ENCODE measurements at places on chromosomes 12 and 14.

GRCh38 chr12:3418609-3419390, 72.2 kb upstream of the PRMT8 start:
- DNase-seq, result peak; percentile 11

DNA sequence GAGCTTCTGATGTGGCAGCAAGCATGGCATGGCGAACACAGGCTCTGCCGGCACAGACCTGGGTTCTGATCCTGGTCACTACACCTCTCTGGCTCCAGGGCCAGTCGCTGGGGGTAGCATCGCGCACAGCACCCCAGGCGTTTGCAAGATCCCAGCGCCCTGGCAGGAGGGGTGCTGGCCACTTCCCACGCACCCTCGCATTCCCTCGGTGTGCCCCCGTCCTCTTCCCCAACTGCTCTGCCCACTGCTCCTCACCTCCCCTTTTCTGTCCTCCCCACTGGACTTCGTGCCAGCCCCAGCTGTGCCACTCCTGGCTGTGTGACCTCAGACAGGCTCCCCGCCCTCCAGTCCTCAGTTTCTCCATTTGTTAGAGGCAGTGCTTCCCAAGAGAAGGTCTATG, 2.8 kb downstream of the CDK2AP1 start:
- DNase-seq, result no peak

DNA sequence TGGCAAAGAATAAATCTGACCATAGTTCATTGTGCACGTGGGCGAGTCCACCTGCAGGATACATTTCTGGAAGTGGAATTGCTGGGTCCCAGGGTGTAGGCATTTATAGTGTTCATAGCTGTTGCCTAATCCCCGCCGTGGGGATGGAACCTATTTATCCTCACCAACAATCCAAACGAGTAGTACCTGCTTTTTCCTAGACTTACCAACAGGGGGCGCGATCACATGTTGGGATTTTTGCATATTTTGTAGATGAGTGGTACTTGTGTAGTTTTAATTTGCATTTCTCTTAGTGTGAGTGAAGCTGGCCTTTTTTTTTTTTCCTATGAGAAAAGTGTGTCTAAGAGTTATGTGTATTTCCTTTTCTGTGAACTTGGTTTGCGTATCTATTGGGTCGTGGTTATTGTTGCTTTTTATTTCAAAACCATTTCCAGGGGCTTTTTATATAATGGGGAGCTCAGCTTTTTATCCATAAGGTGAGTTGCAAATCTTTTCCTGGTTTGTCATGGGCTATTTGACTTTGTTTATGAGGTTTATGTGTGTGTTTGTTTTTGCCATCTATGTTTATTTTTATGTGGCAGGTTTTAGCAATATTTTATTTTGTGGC, 67.2 kb downstream of the CCDC92 start:
- DNase-seq, result no peak

DNA sequence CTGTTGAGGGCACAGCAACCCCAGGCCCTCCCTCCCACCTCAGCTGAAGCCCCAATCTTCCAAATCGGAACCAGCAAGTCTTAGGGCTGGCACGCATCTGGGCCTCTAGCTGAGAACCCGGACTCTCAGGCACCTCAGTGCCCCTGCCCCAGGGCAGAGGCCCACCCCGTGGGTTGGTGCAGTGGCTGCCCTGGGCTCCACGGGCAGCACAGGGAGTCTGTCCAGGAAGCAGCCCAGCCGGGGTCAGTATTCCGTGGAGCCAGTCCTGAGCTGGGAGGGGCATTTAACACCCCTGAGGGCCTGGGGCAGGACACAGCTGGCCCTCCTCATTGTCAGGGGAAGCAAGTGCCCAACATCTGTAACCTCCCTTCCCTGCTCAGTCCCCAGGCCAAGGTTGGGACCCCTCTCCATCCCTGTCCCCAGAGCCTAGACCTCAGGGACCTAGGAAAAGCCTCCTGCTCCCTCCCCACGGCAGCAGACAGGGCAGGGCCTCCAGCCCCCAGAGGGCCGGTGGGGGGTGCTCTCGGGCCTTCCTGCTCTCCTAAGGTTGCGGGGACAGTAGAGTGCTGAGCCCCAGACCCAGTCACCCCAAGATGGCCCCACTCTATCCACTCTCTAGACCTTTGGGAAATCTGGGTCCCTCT, 36.5 kb downstream of the SLC6A12 start:
- DNase-seq, result no peak

GRCh38 chr12:109743076-109743910, 29.7 kb downstream of the FAM222A start:
- no peak for DNase-seq

DNA sequence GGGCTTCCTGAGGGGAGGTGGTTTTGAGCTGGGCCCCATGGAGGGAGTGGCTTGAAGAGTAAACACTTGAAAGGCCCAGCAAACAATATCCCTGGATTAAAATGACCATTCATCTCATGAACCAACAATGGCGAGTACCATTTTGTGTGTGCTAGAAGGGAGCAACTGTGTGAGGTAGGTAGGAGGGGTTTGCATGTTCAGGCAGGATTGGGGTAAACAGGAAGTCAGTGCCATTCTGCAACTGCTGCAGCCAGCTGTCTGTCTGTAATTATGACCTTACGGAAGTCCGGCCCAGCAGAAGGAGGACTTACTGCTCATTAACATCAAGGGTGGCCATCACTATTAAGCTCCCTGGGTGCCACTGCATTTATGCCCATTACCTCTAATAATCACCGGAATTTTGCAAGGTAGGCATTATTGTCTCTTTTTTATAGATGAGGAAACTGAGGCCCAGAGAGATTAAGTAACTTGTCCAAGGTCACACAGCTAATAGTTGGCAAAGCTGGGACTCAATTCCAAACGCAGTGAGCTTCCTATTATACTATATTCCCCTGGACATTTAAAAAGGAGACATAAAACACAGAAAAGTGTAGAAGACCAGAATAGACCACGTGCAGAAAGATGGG, 16.6 kb upstream of the IFI27L2 start:
- DNase-seq, result no peak

- no peak for DNase-seq
These were observed 171.6 kb downstream of the FBXL14 start for GRCh38 chr12:1422604-1423315.

GRCh38 chr14:42965512-42965911, 1358.8 kb downstream of the LRFN5 start:
- DNase-seq, result no peak

GRCh38 chr12:122839907-122840554, 4.8 kb downstream of the HIP1R start:
- DNase-seq, result no peak

DNA sequence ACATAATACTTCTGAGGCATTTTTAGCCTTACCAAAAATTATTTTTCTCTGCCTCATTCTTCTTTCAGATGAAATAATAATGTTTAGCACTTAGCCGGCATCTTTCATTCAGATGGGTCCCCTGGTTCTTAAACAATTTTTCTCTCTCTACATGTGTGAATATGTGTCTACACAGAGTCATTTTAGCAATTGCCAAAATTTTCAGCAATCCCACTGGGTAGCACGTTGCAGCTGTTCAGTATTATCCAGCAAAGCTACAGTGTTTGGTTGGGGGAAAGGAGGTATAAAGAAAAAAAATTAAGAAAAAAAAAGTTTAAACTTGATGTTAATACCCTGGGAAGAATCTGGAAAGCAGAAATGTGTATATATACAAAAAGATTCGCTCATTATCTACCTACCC, 160.5 kb upstream of the TRHDE start:
- no peak for DNase-seq

DNA sequence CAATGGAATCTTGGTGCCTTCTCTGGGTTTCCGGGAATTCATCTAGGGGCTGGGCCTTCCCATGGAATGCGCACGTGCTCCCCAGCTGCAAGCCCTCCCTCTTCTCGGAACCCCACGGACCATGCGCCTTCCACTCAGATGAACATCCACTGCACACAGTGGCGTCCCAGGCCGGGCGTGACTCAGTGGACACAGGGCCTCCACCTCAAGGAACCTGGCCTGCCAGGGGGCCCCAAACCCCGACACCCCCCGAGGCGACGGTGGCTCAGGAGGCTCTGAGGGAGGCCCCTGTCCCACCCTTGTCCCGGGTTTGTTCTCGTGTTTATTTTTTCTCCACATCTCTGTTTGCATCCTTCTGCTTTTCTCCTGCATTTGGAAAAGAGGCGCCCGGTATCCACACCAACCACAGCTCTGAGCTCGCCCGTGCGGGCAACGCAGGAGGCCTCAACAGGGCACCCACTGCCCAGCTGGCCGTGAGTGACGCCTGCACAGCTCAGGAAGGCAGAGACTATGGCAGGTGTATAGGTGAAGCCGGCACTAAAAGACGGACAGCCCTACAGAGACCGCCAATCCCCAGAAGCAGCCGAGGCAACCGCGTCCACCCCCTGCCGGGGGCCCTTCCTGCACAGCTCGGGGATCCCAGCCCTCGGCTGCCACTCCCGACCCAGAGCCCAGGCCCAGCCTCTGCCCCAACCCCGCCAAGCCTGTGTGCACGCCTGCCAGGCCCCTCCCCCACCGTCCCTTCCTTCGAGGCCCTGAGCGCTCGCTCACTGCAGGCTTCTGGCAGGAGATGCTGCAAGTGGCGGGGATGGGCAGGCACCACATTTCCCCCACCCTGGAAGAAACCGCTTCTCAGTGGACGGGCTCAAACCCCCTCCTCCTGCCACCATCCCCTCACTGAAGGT, 23.8 kb upstream of the GALNT9 start:
- no peak for DNase-seq

- no peak for DNase-seq
These were observed 302.8 kb downstream of the FSCB start for GRCh38 chr14:44204061-44204835.

DNA sequence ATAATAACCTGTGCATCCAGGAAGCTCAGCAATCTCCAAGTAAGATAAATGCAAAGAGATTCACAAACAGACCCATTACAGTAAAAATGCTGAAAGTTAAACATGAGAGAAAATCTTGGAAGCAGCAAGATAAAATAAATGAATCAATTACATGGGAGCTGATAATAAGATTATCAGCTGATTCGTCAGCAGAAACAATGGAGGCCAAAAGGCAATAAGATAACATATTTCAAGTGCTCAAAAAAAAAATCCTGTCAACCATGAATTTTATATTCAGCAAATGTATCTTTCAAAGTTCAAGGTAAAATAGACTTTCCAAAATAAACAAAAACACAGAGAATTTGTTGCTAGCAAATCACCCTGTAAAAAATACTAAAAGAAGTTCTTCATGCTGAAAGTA, 36.4 kb upstream of the MBIP start:
- DNase-seq, result no peak

GRCh38 chr12:106493531-106493930, 89.3 kb upstream of the RFX4 start:
- DNase-seq, result no peak

DNA sequence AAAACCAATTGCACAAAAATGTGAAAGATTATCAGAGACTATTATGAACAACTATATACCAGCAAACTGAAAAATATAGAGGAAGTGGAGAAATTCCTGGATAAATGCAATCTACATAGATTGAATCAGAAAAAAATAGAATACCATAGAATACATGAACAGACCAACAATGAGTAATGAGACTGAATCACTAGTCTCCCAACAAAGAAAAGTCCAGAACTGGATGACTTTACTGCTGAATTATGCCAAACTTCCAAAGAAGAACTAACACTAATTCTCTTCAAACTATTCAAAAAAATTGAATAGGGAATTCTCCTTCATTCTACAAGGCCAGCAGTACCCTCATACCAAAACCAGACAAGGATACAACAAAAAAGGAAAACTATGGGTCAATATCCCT, 60.6 kb downstream of the GUCY2C start:
- no peak for DNase-seq

DNA sequence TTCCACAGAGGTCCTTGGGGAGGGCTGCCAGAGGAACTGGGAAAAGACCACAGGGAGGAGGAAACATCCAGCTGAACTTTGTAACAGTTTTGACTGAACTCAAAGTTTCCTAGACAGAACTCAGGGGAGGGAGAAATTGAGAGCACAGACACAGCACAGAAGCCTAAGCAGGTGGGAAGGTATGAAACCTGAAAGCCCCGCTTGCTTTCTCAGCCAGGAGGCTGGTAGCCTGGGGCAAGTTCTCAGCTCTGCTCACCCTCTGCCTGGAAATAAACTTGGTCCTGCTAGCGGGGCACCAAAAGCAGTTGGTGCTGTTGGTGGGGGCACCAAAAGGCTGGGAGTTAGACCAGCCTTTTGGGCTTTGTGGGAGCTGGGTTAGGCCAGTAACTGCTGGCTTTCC, 25.9 kb upstream of the OR4E1 start:
- DNase-seq, result no peak

DNA sequence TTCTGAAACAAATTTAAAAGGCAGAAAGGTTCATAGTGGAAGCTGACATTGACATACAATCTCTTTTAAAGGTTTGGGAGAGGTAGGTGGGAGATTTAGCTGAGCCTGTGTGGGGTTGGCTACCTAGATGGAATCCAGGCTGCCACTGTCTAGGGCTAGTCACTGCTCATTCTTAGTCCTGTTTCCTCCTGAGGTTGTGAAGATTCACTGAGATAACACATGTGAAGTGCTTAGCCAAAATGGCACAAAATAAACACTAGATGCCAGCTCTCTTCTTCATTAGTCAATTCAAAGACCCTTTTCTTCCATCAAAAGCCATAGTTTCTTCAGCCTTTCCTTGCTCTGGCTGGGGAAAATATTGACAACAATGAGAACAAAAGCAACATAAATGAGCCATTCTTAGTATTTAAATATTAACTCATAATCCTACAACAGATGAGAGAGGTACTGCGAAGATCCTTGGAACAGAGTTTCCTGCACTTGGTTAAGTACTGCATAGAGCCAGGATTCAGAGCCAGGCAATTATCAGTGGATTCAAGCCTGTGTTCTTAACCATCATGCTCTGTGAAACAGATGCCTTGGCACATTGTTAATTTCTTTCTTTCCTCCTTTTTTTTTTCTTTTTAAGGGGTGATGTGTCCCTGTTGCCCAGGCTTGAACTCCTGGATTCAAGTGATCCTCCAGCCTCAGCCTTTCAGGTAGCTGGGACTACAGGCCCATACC, 3.5 kb downstream of the MYF6 start:
- no peak for DNase-seq

DNA sequence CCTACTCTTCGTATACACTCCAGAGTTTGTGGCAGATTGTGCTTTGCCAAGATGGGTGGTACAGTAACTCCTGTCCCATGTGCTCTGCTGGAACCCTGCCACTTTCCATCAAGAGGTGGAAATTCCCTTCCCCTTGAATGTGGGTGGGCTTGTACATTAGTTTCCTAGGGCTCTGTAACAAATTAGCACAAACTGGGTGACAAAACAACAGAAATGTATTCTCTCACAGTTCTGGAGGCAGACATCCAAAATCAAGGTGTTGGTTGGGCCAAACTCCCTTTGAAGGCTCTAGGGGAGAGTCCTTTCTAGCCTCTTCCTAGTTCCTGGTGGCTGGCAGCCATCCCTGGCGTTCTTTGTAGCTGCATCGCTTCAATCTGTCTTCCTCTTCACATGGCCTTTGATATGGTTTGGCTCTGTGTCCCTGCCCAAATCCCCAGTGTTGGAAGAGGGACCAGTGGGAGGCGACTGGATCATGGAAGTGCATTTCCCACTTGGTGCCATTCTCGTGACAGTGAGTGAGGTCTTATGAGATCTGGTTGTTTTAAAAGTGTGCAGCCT, 117.5 kb downstream of the VRK1 start:
- DNase-seq, result no peak
